ENCODE measurements at places on chromosomes 12 and 14. TPM values are rescaled to one million over a fixed set of nuclear protein-coding genes. Genes with fewer than 3 reads are reported as not detected.

The PRIMA1 gene
- 1.8 TPM for total RNA-seq

The DENR gene
- 36.0 TPM for total RNA-seq

The NTN4 gene
- total RNA-seq: 11.0 TPM

The E2F7 gene
- 2.9 TPM for total RNA-seq

GRCh38 chr12:8829621-8830020, 7.2 kb downstream of the A2ML1 start:
- no peaks in the 10 kb centered on the region for H3K27me3 ChIP-seq
- H3K4me1 ChIP-seq: no peaks in the 10 kb centered on the region

DNA sequence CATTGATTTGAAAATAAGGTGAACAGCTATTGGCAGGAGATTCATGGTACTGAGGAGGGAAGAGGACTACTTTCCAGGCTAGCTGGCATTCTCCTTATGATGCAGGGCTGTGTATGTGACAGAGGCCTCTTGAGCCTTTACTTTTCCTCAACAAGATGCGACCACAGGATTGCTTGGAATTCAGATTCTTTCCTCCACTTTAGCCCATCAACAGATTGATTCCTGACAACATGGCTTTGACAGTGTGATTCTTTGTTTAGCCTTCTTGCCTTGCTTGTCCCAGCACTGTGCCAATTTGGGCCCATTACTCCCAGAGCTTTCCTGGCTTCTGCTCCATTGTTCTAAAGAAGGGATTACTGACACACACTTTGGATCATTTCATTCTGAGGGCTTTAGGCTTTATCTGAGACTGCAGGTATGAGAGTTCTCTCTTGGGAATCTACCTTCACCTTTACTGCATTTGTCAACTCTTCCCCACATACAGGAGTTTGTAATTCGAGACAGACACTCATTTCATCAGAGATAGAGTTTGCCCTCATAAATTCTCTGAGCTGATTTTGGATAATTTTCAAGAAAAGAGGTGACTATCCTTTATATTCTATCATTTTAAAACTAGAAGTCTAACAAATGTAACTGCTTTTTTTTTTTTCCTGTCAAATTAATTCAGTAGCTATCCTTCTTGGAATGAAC, 206.4 kb upstream of the GZMB start:
- H3K4me3 ChIP-seq: no peak overlapping the region
- no peak for DNase-seq
- H3K4me1 ChIP-seq: peaks cover 4% of the 10 kb centered on the region
- no peak overlapping the region for H3K27ac ChIP-seq
- no peaks in the 10 kb centered on the region for H3K27me3 ChIP-seq

DNA sequence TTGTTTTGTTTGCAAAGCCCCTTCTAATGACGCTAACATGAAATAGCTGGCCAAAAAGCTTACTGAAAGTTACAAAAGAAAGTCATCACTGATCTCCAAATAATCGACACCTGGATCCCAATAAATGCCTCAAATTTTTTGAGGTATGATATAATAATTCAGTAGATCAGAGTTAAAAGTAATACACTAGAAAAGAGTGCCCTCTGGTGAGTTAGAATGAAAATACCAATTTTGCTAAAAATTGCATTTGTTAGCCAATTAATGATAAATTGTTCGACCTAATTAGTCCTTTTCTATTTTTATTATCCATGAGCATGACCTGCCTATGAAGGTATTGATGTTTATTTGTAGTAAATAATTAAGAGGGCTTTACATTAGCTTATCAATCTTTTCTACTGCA, 78.6 kb downstream of the CEP128 start:
- no peaks in the 10 kb centered on the region for H3K4me1 ChIP-seq
- no peak overlapping the region for H3K27ac ChIP-seq
- H3K4me3 ChIP-seq: no peak overlapping the region
- no peak for DNase-seq

DNA sequence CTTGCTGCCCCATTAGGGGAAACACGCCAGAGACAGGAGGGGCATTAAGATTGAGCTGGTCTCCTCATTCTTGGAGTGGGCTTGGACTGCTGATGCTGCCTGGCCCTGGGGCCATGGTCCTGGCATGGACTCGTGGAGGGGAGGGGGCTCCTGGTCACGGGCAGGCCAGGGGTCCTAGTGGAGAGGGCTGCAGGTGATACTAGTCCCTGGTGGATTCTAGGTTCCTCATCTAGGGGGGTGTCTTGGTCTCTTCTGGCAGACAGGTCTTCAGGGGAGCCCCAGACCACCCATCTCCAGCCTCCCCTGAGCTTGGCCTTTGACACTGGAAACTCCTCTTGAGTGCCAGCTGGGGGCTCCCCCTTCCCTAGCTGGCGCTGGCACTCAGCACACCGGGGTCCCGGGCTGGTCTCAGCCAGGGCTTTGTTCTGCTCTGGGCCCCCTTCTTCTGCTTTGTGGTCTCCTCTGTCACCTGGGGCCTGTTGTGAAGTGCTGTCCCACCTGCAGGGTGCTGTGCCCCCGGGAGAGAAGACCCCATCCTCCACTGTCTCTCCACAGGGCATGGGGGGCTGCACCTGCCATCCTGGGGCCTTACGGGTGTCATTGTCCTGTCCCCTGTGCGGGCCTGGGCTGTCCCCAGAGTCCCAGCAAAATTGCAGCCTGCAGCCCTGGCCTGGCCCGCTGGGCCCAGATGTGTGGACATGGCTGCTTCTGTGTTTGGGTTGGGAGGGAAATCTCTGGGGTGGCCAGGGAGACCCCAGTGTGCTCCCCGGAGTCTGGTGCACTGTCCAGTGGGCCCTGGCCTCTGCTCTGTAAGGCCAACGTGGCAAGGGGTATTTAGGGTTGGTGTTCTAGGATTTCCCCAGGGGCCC, 2.3 kb downstream of the KIF26A start:
- no peaks in the 10 kb centered on the region for H3K36me3 ChIP-seq
- no peak overlapping the region for H3K4me3 ChIP-seq
- no peak overlapping the region for H3K27ac ChIP-seq
- peaks cover 26% of the 10 kb centered on the region for H3K4me1 ChIP-seq
- no peak for DNase-seq

Measured in stomach (tissue), 19 donors.